CD4-positive, alpha-beta T cell treated with Interleukin-21 for 1 hour (primary cell): ENCODE measurements at places on chromosomes 6 and 20.

DNA sequence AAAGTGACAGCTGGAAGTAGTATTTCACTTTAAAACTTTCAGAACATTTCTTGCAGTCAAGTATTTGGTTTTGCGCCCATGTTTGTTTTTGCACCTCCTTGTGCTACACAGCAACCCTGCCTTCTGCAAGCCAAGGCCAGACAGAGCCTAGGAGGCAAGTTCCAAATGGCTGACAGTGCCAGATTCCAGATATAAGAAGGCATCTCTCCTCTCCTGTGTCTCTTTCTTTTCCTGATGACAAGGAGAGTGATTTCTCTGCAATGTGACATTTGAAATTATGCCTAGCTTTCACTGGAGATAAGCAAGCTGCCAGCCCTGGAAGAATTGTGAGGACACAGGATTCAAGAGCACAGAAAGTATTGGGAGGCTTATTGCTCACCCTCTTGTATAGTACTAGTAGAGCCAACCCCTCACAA, 149.1 kb upstream of the TENT5A start:
- no peak for DNase-seq

- no peak for DNase-seq
Measured at GRCh38 chr6:63783096-63783495, 147.5 kb downstream of the PHF3 start.

- DNase-seq, result no peak
Measured at GRCh38 chr6:157954150-157955117, 27.2 kb upstream of the SYNJ2 start.

DNA sequence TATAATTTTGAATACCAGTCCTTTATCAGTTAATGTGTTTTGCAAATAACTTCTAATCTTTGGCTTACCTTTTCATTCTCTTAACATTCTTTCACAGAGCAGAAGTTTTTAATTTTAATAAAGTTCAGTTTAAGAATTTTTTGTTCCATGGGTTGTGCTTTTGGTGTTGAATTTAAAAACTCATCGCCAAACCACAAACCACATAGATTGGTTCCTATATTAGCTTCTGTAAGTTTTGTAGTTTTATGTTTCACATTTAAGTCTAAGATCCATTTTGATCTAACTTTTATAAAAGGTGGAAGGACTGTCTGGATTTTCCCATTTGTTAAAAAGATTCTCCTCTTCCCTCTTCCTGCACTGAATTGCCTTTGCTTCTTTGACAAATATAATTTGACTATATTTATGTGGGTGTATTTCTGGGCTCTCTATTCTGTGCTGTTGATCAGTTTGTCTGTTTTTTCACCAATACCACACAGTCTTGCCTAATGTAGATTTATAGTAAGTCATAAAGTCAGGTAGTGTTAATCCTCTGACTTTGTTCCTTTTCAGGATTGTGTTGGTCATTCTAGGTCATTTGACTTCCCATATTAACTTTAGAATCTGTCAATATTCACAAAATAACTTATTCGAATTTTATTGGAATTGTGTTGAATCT, 17.5 kb upstream of the SDCBP2 start:
- no peak for DNase-seq
